ENCODE measurements at places on chromosomes 1 and 21.
A peak's percentile ranks its signal among the peaks of the same experiment; 100 is the strongest.

DNA sequence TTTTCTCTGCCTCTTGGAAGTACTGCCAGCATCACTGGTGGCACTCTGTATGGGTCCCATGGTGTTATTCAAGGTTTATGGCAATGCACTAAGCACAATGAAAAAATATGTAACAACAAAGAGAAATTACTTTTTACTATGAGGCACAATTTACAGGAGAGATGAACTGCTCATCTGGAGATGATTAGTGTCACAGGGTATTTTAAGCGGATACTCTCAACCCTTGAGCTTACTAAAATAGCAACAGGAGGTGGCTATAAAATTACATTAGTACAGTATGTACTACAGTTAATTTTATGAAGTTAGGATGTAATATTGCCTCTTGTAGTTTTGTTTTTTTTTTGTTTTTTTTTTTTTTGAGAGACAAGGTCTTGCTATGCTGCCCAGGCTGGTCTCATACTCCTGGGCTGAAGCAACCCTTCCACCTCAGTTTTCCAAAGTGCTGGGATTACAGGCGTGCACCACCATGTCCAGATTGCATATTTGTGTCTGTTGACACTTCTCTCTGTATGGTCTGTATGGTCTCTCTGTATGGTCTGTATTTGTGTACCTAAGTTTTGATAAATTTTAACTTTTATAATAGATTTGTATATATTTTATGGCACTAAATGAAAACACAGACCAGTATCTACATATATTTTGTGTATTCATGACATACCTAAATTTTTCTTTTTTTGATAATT is 175.6 kb upstream of the HP1BP3 start:
- no peak for DNase-seq

- DNase-seq = no peak
Measured at GRCh38 chr1:92123868-92124267, 43.7 kb downstream of the BTBD8 start.

DNA sequence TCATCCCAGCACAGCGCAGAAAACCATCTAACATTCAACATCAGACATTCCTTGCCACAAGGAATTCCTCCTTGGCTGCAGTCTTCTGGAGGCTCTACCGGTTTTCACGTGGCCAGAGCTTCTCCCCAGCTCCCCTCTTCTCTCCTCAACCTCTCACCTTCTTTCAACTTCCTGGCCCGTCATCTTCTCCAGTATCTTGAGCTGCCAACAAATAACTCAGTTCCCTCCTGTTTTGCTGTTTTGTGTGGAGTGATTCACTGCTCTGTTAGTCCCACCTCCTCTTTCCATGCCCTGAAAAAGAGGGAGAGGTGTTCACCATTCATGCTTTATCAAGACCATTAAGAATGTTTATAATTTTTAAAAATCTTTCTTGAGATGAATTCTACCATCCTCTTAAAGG is 32.6 kb downstream of the PIGM start:
- no peak for DNase-seq

- no peak for DNase-seq
Measured at GRCh38 chr1:206971029-206971655, 882 bp upstream of the FCAMR start.

DNA sequence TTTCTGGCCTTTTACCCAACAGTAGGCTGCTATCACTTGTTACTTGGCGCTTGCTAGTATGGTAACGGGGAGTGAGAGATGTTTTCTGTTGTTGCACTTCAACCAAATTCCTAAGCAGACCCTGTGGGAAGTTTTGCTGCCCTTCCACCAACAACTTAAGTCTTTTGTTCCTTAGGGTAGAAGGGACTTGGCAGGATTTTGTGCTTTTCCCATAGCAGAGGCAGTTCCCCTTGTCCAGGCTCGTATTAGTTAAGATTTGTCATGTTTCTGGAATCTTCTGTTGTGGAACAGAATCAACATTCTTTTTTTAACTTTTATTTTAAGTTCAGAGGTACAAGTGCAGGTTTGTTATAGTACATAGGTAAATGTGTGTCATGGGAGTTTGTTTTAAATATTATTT is 73.2 kb upstream of the SGIP1 start:
- no peak for DNase-seq

- no peak for DNase-seq
Measured at GRCh38 chr1:56934430-56935060, 31.3 kb downstream of the C8B start.

GRCh38 chr1:21577933-21578332 is 68.7 kb downstream of the ALPL start:
- DNase-seq = no peak

DNA sequence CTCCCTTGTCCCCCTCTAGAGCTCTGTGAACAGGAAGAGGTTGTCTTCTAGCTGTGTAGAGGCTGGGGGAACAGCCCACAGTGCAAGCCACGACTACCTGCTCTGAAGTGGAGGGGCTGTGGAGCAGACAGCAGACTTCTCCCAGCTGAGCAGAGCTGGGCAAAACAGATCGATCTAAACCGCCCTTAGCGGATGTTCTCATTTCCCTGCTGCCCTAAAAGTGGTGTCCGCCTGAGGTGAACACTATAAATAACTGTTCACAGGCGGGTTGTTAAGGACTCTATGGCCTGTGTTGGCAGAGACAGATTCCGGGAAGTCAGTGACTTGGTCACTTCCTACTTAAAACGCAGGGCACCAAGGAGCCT is 203.2 kb downstream of the RHOU start:
- no peak for DNase-seq

DNA sequence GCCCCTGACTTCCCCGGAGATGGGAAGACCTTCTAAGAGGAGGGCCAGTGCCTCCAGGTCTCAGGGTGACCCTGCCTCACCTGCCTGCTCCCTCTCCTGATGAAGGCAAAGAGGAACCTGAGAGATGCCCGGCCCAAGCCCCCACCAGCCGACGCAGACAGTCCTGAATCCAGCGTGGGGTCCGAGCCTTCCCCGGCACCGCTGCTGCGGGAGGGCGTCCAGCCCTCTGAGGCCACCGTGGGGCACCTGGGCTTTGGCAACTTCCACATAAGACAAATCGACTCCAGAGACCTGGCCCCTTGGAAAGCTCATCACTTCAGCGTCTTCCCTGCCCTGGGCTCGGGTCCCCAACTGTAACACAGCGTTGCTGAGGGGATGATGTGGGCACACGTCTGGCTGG is 122.2 kb downstream of the CASZ1 start:
- no peak for DNase-seq

DNA sequence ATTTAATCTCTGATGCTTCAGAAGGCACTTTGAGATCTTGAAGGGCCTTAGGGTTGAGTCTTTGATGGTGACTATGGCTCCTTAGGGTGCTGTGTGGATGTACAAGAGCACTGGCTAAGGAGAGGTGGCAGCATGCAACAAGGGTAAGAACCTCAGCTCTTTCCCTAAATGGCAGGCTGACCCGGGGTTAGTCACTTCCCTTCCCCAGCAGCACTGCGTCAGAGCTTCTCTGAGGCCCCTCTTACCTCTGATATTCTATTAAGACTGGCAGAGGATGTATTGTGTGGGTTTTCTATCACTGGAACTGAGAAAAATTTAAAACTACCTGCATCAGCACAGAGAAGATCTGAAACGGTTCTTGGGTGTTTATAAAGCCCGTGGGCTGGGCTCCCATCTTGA is 11.8 kb downstream of the C1orf116 start:
- no peak for DNase-seq

DNA sequence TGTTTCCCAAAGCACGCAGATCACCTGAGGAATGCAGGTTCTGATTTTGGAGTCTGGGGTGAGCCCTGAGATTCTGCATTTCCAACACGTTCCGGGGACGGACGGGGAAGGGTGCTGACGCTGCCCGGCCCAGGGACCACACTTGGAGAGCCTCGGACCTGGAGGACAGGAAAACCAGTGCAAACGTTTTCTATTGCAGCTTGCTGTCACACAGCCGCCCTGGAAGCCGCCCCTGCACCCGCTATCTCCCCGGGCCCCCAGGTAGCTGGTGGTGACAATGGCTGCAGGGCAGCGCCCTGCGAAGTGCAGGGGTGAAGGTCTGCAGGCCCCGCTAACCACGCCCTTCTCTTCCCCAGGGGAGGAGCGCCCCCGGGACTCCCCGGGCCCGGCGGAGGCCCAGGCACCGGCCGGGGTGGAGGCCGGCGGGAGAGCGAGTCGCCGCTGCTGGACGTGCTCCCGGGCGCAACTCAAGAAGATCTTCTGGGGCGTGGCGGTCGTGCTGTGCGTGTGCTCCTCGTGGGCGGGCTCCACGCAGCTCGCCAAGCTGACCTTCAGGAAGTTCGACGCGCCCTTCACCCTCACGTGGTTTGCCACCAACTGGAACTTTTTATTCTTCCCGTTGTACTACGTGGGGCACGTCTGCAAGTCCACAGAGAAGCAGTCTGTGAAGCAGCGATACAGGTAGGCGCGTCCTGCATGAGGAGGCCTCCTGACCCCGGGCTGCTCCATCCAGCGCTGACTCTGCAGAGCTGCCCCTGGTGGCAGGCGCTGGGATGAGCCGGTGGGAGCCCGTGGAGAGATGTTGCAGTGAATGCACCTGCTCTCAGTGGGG is 142.0 kb upstream of the COA6 start:
- peak; percentile 75 for DNase-seq

GRCh38 chr1:13523780-13524477 is 10.1 kb upstream of the LRRC38 start:
- DNase-seq = no peak

DNA sequence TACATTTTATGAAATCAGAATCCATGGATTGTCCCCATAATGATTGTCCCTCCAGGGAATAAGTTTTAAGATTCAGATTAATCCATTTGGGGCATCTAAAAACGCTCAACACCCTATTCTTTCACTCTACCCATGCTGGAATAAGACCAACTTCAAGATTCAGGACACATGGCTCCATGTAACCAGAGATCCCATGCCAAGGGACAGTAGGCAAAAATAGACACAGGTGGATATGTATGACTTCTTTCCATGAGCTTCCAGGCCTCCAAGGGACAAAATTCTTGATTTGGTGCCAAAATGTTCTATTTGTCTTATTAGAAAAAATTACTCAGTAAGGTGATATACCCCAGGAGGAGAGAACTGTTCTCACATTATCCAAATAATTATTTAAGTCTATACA is 178.8 kb downstream of the NRIP1 start:
- no peak for DNase-seq

DNA sequence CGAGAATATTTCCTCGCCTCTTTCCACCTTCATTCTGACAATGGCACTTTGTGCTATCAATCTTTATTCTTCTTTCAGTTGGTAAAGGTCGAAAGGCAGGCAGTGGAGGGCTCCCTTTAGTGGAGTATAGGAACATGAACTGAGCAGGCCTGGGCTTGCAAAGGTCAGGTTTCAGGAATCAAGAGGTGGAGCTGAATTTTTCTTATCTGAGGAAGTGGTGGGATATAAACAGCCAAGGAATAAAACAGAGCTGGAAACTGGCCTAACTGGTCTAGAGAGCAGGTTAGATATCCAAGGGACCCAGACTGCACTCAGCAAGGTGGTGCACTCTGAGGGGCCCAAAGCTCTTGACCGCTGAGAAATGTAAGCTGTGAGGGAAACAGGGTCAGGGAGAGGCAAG is 99.1 kb downstream of the PLA2G4A start:
- DNase-seq = no peak

GRCh38 chr1:105636052-105636451 is 1420.4 kb upstream of the PRMT6 start:
- no peak for DNase-seq

- DNase-seq = no peak
Measured at GRCh38 chr1:33641104-33641830, 168.8 kb downstream of the ZSCAN20 start.

GRCh38 chr1:26858891-26859640 is 3.9 kb upstream of the SFN start:
- no peak for DNase-seq

GRCh38 chr1:180503280-180503862 is 994 bp upstream of the ACBD6 start:
- no peak for DNase-seq

- no peak for DNase-seq
Measured at GRCh38 chr21:16796776-16797175, 716.1 kb upstream of the CXADR start.

Measured in ecto neural progenitor cell (in vitro differentiated cells).